ENCODE measurements at places on chromosomes 6 and 20. TPM values are rescaled to one million over a fixed set of nuclear protein-coding genes. Genes with fewer than 3 reads are reported as not detected.

The RBM38 gene
- total RNA-seq: 19.3 TPM

The ACOT13 gene
- 8.9 TPM for total RNA-seq

The DAAM2 gene
- total RNA-seq: 62.1 TPM

The TRIM40 gene
- not detected for total RNA-seq

The BNIP5 gene
- total RNA-seq: not detected

The GGTLC1 gene
- total RNA-seq: not detected

The ARMC12 gene
- 1.4 TPM for total RNA-seq

The NKX2-2 gene
- total RNA-seq: not detected

DNA sequence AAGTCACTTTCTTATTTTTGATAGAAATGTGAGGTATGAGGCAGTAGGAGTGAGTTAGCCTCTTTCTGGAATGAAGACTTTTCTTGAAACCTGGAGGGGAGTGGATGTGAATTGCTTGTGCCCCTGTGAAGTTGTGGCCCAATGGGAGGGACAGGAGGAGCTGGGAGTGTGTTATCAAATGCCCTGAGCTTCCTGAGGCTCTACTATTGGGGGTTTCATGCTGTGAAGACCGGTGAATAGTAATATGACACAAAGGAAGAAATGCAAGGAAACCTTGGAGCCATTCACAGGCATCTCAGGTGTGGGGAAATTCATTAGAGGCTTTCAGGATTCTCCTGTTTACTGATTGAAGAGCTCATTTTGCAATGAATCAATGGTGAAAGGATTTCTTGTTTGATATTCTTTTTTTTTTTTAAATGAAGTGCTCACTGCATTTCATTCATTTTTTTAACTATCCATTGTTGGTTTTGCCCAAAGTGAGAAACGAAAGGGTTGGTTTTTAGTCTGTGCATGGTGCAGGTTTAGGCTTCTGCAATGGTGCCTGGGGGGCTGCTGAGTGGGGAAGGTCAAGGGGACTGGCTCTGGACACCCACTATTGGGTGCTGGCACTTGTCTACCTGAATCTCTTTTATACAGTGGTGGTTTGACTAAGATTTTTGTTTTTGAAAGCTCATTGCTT lies 8.2 kb downstream of the RNF144B start:
- DNase-seq: no peak

- no peak for DNase-seq
Measured at GRCh38 chr20:33337119-33337518, 54.1 kb downstream of the BPIFB1 start.

- no peak for DNase-seq
Measured at GRCh38 chr6:144289006-144289405, 3.9 kb downstream of the UTRN start.

DNA sequence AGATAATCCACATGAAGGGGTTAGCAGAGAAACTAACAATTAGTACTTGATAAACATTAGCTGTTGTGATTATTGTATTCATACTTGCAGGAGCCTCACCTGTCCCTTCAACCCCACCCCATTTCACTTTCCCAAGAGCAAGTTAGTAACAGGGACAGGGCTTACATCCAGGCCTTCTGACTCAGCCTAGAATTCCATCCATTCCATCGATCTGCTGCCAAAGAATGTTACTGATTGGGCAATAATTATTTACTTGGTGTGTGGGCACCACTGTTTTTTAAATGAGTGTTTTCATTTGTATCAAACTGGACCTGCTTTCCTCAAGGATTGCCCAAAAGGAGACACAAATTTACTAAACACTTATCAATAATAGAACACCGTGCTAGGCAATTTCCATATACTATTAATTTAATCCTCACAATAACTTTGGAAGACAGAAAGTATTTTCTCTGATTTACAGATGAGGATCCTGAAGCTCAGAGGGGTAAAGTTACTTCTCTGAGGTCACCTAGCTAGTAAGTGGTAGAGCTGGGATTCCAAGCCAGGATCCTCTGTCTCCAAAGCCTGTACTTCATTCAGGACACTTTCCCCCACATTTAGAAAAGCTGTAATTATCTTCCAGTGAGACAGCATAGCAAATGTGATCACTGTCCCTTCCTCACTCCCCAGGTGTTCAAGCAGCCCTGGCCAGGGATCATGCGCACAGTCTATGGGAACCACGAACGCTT lies 32.8 kb downstream of the GSS start:
- no peak for DNase-seq

- no peak for DNase-seq
Measured at GRCh38 chr6:109498052-109498451, 15.0 kb upstream of the ZBTB24 start.

Measured in aorta (tissue), 5 donors.